Stimulated activated CD8-positive, alpha-beta memory T cell treated with anti-CD3 and anti-CD28 coated beads, Interleukin-4, amount 100 ng/mL, for 4 hours (primary cell): ENCODE measurements at places on chromosomes 7 and 10.
A peak's percentile ranks its signal among the peaks of the same experiment; 100 is the strongest.

GRCh38 chr10:42936580-42936979, 140.3 kb upstream of the RET start:
- no peak for DNase-seq

DNA sequence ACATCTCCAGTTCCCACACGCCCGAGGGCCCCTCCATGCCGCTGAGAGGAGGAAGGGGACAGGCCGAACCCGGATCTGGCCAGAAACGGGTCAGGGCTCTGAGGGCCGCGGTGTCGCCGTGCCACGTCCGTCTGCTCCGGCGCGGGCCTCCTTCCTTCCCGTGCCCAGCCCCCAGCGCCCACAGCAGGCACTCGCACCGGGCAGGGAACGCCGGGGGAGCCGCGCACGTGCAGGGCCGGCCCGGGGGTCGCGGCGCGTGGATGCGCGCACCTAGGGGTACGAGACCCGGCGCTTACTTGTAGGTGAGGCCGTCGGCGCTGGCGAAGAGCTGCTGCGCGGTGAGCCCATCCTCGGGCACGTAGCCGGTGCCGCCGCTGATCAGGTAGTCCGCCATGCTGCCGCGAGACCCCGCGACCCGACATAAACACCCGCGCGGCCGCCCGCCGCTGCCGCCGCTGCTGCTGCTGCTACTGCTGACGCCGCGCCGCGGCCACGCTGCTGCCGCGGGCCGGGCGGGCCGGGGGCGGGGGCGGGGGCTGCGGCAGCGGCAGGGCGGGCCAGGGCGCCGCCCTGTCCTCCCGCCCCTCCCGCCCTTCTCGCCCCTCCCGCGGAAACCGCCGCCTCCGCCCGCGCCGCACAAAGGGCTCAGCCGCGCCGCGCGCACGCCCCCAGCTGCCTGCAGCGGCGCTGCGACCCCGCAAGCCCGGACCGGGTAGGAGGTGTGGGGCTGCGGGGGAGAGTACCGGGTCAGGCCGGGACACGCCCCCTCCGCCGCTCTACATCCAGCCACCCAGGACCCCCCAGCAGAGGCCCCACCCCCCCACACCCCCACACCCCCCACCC, 4.1 kb downstream of the IMPDH1 start:
- DNase-seq, result peak; percentile 33

GRCh38 chr10:92638037-92638436, 45.1 kb downstream of the KIF11 start:
- no peak for DNase-seq

GRCh38 chr10:1544929-1545328, 192.4 kb downstream of the ADARB2 start:
- no peak for DNase-seq

- DNase-seq, result no peak
Observed at GRCh38 chr7:128728598-128728997, 10.6 kb upstream of the CALU start.

- DNase-seq, result no peak
Observed at GRCh38 chr10:47057471-47057870, 146.2 kb downstream of the PTPN20 start.

- DNase-seq, result no peak
Observed at GRCh38 chr10:100174699-100175677, 10.8 kb downstream of the ERLIN1 start.

DNA sequence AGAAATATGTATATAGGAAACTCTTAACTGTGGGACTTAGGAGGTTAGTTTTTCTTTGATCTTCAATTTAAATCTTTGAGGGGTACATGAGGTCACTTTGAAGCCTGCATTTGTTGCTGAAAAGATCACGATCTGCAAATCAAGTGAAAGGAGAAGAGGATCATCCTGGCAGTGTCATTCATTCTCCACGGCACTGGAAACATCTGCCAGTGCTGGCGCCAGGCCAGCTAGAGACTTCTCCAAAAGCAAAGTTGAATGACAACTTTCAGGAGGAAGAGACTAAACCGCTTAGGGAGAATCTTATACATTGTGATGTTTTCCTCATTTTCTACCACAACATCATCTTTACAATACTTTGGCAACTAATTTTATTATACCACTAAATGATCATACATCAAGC, 42.5 kb downstream of the MRC1 start:
- no peak for DNase-seq

DNA sequence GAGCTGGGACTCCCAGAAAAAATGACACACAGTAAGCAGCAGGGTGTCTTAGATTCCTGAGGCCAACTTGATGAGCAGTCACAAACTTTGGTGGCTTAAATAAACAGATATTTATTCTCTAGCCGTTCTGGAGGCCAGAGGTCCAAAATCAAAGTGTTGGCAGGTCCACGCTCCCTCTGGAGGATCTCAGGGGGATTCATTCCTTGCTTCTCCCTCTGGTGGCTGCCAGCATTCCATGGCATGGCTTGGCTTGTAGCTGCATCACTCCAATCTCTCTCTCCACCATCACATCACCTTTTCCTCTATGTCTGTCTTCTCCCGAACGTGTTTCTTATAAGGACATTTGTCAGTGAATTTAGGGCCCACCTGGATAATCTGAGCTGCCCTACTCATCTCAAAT, 98.4 kb downstream of the OSBPL3 start:
- DNase-seq, result no peak

- no peak for DNase-seq
Observed at GRCh38 chr10:131961777-131962662, 19.7 kb downstream of the BNIP3 start.

DNA sequence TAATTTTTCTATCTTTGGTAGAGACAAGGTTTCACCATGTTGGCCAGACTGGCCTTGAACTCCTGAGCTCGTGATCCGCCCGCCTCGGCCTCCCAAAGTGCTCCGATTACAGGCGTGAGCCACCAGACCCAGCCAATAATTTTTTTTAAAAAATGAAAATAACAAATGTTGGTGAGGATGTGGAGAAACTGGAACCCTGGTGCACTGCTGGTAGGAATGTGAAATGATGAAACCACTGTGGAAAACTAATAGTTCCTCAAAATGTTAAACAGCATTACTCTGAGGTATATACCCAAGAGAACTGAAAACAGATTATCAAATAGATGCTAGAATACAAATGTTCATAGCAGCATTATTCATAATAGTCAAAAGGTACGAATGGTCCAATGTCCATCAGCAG, 23.0 kb upstream of the YWHAG start:
- DNase-seq, result no peak
